ENCODE measurements at places on chromosomes 16 and 17.

DNA sequence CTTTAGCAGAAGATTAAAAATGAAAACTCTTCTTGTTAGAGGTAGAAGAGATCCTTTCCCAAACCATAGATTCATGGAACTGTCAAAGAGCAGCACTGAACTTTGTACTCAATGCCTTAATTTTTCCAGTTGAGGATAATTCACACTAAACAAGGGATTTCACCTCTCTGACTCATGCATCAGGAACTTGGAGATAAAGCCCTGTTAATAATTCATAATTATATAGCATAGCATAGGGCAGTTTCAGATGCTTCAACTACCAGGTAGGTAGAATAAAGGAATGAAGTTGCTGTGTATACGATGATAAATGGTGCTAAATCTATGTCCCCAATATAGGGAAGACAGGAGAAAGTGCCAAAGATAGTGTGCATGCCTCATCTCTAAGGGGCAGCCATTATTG is 450.4 kb downstream of the MAF start:
- no peak for DNase-seq

GRCh38 chr17:36949461-36949927 is 740 bp downstream of the AATF start:
- DNase-seq = no peak

GRCh38 chr16:84555418-84556196 is 51.1 kb upstream of the MEAK7 start:
- no peak for DNase-seq

GRCh38 chr16:1791256-1791942 is 2.1 kb downstream of the IGFALS start:
- no peak for DNase-seq

DNA sequence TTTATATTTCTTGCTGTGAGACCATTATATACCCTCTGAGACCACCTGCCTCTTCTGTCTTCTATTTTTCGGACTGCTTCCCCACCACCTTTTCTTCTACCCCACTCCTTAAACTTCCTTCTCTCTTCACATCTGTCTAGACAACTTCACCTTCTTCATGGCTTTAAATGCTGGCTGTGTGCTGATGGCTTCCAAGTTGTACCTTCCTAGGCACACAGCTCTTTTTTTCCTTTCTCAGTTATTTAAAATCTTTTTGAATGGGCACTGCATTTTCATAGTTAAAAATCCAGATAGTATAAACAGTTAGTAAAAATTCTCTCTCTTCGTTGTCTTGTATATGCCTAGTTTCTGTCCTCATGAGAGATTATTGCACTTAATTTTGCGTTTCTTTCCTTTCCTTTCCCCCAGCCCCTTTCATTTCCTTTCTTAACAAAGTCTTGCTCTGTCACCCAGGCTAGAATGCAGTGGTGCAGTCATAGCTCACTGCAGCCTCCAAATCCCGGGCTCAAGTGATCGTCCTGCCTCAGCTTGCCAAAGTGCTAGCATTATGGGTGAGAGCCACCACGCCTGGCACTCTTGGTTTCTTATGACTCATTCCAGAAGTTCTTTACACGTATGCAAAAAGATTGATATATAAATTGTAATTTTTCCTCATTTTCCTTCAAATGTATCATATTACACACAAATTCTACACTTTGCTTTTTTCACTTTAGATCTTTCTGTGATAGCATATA is 114.3 kb downstream of the NPIPB5 start:
- no peak for DNase-seq
